ENCODE measurements at places on chromosomes 7 and 10.

DNA sequence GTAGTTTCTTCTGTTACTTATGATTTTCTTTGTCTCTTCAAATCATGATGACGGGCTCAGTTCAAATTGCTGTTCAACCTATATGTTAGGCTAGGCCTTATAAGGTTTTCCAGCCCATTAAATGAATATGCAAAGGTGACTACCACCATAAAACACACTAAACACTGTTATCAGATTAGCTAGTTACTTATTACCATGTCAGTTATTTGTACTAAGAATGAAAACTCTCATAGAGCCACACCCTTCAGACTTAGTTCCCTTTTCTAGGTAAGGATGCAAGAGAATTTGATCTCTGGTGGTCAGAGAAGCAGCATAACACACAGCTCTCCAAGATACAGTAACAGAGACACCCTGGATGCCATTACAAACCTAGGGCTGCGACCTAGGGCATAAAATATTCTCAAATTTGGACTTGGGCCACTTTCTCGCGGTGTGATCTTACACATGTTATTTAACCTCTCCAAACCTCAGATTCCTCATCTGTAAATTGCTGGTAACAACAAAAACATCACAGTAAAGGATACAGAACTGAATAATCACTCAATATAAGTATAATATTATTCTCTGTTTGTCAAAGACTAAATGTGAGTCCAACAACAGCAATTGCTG lies 35.6 kb downstream of the ANKMY2 start:
- DNase-seq = peak; percentile 73

GRCh38 chr7:157271315-157271990 lies 65.4 kb upstream of the DNAJB6 start:
- no peak for DNase-seq

DNA sequence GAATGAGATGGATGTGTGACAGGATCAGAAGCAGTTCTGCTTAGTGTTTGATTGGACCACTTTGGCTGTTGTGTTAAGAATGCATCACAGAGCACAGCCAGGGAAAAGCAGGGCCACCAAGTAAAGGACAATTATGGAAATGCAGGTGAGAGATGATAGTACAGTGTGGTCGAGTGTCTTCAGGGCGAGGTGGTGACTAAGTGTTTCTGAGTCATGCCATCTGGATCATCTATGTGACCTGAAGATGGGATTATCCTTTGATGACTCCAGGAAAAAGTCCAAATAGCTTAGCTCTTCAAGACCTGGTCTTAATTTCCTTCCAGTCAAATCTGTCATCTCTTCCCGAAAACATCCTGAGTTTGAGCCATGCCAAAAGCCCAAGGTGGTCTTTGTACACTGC lies 523.2 kb upstream of the IGFBP3 start:
- no peak for DNase-seq

DNA sequence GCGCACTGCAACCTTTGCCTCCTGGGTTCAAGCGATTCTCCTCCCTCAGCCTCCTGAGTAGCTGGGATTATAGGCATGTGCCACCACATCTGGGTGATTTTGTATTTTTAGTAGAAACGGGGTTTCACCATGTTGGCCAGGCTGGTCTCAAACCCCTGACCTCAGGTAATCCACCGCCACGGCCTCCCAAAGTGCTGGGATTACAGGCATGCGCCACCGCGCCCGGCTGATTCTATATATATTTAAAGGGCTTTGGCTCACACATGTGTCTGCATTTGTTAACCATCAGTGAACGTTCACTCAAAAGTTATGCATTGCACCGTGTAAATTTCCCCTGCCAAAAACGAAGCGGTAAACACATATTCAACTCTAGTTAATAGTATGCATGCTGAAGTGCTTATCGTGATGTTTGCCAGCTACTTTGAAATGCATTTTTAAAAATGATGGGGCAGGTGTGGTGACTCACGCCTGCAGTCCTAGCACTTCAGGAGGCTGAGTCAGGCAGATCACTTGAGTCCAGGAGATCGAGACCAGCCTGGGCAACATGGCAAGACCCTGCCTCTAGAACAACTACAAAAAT lies 17.7 kb upstream of the WIPI2 start:
- no peak for DNase-seq

DNA sequence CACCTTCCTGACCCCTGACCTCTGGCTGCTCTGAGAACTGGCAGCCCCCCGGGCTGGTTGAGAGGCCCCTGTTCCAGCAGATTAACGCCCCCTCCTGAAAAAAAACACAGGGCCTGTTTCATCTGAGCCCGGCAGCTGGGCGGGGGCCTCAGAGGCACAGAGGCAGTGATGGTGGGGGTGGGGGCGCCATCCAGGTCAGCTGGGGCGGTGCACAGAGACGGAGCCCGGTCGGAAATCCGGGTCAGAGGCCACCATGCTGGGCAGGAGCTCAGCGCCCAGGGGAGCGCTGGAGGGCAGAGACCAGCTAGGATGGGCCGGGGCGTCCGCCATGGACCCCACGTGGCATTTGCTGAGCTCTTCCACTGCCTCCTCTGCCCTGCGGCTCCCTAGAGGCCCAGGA lies 68.0 kb downstream of the UNCX start:
- no peak for DNase-seq

DNA sequence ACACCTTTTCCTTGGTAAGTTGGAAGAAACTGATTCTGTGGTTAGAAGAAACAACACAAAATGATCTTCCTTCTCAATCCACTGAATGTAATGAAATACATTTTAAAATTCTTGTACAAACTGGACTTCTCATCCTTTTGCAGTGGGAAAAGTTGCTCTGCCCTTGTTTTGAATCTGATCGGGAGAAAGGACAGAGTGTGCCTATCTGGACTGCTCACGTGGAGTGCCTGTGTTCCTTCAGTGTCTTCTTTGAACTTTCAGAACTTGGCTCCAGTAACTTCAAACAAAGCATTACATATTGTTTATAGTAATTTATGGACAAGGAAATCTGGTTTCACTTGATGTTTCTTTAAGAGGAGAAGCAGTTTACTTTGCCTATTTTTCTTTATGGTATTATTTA lies 17.1 kb downstream of the SLC26A3 start:
- no peak for DNase-seq

- no peak for DNase-seq
Observed at GRCh38 chr7:69849268-69849667, 251.0 kb downstream of the AUTS2 start.

- DNase-seq = no peak
Observed at GRCh38 chr7:90660819-90661218, 64.7 kb downstream of the CDK14 start.

GRCh38 chr7:157355784-157356511 lies 19.1 kb downstream of the DNAJB6 start:
- DNase-seq = no peak

DNA sequence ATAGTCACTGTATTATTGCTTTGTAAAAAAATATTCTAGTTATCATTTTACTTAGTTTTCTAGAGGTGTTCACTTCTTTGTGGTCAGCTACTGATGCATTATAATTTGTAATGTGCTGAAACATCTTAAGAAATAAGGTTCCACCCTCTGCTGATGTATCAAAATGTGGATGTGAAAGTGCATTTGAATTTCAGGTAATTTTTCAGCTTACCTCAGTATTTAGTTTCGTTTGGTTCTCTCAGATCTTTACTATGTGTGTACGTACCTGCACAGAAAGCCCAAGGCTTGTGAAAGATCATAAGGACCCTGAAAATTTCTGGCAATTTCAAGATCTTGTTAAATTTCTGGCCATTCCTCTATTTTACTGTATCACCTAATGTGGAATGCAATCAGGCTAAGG lies 542.3 kb upstream of the TPK1 start:
- no peak for DNase-seq

- no peak for DNase-seq
Observed at GRCh38 chr10:52649511-52649910, 123.1 kb downstream of the MBL2 start.

GRCh38 chr10:1022413-1022812 lies 3.2 kb downstream of the IDI2 start:
- no peak for DNase-seq

DNA sequence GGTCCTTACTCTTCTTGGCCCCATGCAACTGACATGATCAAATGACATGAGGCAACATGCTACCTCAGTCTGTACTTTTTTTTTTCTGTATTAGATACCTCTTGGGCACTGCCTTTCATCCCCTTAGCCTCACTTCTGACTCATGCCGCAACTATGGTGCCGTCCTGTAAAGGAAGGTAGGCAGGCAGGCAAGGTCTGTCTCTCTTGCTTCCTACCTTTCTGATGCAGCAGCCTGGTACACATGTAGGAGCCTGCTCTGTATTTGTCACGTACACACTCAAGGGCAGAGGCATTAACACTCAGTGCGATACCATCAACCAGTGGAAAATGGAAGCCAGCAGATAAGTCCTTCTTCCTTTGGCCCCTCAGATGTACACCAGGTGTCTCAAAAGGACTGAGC lies 146.7 kb downstream of the ATE1 start:
- DNase-seq = no peak

- peak; percentile 86 for DNase-seq
Observed at GRCh38 chr10:133318494-133319127, 9.9 kb downstream of the ZNF511 start.

DNA sequence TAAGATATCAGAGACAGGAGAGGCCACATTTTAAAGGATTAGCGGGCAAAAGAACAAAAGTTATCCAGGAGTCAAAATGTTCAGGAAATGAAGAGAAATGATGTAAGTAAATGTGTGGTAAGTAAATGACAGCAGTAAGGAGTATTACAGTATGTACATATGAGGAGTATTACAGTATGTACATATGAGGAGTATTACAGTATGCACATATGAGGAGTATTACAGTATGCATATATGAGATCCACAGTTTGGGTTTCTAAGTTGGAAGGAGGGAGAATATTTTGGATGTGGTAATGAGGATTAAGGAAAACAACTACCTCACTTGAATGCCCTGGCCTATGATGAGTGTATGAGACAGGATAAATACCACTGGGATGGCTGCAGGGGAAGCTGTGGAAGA lies 192.4 kb upstream of the DGKB start:
- DNase-seq = no peak

GRCh38 chr10:55449981-55450380 lies 649.0 kb upstream of the PCDH15 start:
- DNase-seq = no peak

DNA sequence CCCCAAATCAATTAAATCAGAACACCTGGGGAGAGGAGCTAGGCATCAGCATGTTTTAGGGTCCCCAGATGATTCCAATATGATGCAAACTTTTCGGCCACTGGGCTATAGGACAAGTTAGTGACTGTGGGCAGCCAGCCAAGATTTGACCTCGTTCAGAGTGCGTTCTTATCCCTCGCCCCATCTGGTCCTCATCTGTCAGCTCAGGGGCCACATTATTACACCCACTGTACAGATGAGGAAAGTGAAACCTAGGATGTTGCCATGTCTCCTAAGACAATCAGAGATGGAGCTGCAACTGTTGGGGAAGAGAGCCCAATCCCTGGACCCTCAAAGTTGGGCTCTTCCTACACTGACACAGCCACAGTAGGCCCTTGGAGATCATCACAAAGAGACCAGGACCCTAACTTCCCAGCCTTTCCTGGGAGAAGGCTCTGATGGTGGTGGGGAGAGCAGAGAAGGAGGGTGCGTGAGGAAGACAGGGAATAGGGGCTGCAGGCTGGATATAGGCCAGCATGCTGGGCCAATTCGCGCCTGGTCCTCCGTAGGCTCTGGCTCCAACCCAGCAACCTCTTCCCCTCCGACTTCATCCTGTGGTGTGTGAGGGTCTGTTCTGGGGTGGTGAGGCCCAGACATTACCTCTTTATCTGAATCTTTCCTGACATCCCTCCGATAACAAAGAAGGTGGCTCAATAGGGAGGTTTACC lies 109.4 kb upstream of the ZMIZ1 start:
- no peak for DNase-seq

- DNase-seq = no peak
Observed at GRCh38 chr7:19403691-19404090, 258.5 kb upstream of the FERD3L start.

- DNase-seq = no peak
Observed at GRCh38 chr10:133421336-133422222, 2.8 kb downstream of the SPRN start.

DNA sequence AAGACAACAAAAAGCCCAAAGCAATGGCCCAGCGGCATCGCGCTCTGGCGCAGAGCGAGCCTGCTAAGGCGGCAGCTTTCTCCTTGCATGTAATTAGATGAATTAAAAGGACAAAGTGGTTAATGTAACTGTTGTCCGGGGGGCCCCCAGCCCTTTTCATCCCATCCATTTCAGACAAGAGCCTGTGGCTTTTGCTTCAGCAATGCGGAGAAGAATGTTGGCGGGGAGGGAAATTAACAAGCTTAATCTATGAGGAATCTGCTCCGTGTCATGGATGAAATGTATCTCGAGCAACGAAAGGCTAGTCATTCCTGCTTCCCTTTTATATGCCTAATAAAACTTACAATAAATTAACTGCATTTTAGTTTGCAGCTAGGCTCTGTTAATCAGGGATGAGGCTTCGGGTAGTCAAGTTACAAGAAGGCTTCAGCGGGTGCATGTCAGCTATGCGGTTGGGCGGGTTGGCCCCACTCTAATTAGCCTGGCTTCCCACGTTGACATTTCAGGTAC lies 203.3 kb downstream of the BUB3 start:
- no peak for DNase-seq

- no peak for DNase-seq
Observed at GRCh38 chr10:13787015-13787421, 200.3 kb downstream of the PRPF18 start.

All from HuH-7 (cell line).